ELR (cell line): ENCODE measurements at places on chromosomes 12 and 14.

GRCh38 chr14:55271572-55272298 lies 514 bp downstream of the FBXO34 start:
- DNase-seq = peak; percentile 86

GRCh38 chr14:94066089-94066676 lies 14.8 kb downstream of the DDX24 start:
- no peak for DNase-seq

DNA sequence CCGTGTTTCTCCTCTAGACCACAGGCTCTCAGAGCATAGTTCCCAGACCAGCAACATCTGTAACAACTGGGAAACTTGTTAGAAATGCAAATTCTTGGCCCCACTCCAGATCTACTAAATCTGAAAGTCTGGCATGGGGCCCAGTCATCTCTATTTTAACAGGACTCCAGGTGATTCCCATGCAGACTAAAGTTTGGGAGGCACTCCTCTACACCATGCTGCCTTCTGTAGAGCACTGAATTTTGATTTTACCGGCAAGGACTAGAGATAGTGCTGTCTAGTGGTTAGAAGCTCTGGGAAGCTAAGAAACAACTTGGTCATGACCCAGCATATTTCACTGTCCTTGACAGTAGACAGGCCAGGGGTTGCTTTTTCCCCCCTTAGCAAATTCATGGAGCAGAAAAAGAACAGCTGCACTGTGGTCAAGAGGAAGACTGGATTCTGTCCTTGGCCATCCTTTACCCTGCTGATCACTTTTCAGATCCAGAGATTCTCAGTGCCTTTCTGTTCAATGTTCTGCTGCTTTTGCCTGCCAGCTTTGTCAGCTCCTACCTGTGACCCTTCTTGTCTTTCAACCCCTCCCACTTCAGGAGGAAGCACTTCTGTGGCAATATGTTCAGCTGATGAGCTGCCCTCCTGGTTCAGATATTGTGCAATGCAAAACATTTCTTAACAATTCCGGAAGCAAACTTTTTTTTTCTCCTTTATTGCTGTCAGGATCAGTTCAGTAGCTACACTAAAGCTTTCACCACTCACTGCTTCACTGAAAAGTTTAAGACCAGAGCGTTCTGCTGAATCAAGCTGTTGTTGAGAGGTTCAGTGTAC lies 133.8 kb upstream of the NUDT4 start:
- DNase-seq = peak; percentile 57

DNA sequence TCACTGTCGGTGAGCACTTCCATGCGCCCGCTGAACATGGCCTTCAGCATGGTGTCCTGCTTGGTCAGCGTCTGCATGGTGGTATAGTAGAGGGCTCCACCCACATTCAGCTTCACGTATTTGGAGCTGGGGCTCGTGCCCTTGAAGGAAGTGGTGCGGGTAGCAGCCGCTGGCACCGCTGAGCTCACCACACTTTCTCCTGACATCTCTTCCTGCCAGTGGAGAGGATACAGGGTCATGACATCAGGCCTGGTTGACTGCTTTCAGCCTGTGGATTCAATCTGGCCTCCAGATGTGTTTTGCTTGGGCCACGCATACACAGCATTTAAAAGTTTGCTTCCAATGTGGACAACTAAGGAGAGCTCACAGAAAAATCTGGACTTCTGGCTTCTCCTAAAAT lies 7.6 kb downstream of the KCTD10 start:
- no peak for DNase-seq

GRCh38 chr12:82673698-82674097 lies 13.0 kb upstream of the TMTC2 start:
- no peak for DNase-seq

DNA sequence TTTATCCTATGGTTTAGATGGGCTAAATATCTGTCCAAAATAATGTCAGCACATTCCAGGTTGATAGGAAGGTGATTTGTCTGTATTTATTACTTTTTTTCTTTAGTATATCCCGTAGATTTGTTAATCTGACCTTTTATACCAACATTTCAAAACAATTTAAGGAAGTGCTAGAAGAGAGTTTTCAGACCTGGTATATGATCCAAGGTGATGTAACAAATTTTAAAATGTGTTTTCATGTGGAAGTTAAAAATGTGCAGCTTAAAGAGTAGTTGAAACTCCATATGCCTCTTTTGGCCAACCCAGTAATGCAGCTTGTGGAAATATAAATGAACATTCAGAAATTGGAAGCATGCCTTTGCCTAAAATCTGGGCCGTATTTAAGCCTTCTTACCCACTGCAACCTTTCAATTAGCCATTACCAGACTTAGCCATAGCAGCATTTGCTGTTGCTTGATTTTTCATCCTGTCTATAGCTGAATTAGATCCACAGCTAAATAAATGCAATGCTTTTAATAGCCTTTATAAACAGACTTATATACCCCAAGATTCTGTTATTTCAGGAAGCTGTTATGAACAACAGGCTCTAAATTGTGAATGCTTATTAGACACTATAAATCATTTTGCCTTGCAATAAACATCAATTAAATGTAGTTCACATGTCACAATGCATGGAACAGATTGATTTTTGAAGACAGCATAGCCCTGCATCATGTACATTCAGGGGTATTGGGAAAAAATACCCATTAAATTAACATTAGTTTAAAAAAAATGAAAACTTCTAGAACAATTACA lies 271.2 kb downstream of the PDZRN4 start:
- no peak for DNase-seq
